Choroid plexus epithelial cell (primary cell): ENCODE measurements at places on chromosomes 2 and 18.

GRCh38 chr2:38465789-38466127 is 88.7 kb upstream of the ATL2 start:
- DNase-seq = peak; percentile 46

- DNase-seq = no peak
These were observed 49.7 kb upstream of the ZNF397 start for GRCh38 chr18:35190948-35191697.

DNA sequence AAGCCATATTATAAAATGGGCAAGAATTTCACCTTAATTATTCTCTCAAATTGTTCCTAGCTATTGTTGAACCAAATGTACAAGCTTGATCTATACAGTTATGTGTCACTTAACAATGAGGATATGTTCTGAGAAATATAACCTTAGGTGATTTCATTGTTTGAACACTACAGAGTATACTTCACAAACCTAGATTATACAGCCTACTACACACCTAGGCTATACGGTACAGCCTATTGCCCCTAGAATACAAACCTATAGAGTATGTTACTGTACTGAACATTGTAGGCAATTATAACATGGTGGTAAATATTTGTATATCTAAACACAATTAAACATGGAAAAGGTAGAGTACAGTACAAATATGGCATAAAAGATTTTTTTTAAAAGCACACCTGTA is 42.9 kb upstream of the MMADHC start:
- DNase-seq = no peak

GRCh38 chr2:225867071-225867470 is 467.6 kb downstream of the NYAP2 start:
- peak; percentile 8 for DNase-seq

GRCh38 chr18:51211552-51211951 is 14.1 kb upstream of the MEX3C start:
- DNase-seq = peak; percentile 90

DNA sequence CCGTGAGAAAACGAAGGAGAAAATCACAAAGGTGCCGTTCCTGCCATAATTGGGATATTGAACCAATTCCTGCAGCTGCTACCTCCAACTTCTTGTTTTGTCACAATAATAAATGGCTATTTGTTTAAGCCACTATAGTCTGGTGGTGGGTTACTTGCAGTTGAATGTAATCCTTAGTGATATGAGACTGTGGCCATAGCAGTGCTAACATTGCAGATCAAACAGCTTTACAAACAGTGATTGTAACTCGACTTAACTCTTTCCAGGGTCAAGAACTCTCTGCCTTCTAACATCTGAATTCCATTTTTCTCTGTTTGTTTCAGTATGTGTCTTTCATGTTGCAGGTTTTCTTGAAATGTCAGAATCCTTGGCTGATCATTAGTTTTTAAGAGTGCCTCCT is 24.7 kb upstream of the HNRNPLL start:
- DNase-seq = no peak

DNA sequence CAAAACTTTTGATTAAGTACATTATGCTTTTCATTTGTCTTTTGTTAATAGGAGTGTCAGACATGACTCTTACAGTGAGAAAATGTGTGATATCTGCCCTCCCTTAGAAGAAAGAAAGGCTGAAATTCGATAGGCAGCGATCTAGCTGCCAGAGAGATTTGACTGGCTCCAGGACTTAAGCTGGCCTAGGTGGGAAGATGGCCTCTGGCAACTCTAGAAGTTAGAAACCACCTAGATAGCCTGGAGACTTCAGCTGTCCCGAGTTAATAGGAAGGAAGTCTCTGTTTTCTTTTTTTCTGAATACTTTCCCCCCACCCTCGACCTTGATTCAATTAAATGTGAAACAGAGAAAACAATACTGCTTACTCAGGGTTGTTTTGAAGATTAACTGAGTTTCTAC is 1194.7 kb upstream of the CRIM1 start:
- no peak for DNase-seq

DNA sequence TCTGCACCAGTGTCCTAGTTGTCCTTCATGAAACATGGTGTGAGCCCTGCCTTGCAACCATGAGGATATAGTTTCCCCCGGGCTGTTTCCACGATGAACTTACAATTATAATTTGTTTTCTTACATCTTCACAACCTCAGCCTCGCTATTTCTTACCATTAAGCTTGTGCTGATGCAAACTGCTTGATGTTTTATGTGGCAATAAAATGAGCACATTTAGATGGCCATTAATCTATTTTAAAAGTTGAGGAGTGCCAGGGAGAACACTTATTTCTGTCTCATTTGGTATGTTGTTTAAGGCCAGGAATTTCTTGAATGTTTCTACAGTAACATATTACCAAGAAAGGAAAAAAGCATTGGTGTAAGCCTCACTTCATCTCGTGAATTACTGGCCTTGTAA is 214.5 kb upstream of the SLC8A1 start:
- DNase-seq = no peak

DNA sequence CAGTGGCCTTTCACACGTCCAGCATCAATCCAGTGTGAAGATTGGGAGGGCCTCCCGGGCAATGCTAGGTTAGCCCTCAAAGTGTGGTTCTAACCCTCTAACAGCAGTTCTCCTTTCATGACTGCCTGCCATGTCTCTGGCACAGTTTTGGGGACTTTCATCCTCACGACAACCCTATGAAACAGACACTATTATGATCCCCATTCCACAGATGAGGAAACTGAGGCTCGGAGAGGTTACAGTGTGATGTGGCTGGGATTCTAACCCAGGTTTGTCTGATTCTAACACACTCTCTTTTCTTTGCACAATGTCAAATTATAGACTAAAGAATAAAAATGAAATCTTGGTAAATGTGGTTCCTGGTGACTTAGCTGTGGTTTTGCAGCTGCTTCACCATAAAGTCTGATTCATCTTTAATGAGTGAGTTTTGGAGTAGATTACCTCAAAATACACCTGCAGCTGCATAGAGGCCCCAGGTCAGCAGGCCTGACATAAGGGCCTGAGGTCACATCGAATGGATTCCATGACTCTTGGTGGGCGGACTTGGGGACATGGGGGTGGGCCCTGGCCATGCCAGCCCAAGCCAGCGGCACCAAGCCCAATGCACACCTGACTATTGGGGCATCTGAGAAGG is 214.4 kb downstream of the GLI2 start:
- no peak for DNase-seq

DNA sequence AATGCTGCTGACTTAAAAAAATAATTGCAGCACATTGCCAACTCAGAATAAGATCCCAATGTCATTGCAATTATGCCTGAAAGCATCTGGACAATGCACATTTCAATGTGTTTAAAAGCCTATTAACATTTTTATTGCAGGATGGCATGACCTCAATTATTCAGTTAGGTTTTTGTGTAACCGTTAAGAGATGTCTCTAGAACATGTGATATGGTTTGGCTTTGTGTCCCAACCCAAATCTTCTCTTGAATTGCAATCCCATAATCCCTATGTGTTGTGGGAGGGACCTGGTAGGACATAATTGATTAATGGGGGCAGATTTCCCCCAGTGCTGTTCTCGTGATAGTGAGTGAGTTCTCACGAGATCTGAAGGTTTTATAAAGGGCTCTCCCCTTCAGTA is 43.2 kb upstream of the ZC3H15 start:
- DNase-seq = no peak

GRCh38 chr2:71783815-71784214 is 330.5 kb downstream of the DYSF start:
- DNase-seq = no peak

DNA sequence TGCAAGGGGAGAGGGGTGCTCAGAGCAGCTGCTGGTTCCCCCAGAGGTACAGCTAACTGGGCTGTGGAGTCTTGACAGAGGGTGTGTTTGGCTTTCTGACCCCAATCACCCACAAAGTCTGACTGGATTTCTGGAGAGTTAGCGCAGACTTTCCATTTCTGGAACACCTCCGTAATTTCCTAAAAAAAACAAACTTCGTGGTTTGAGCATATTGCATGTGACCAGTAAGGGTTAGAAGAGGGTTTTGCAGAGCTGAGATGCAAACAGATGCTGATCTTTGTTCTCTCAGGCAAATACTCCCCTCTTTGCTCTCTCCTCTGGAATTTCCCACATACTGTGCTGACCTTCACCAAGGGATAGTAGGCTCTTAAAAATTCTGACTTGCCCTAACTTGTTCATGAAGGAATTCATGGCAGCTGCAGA is 44.5 kb upstream of the TMEM247 start:
- peak; percentile 95 for DNase-seq

DNA sequence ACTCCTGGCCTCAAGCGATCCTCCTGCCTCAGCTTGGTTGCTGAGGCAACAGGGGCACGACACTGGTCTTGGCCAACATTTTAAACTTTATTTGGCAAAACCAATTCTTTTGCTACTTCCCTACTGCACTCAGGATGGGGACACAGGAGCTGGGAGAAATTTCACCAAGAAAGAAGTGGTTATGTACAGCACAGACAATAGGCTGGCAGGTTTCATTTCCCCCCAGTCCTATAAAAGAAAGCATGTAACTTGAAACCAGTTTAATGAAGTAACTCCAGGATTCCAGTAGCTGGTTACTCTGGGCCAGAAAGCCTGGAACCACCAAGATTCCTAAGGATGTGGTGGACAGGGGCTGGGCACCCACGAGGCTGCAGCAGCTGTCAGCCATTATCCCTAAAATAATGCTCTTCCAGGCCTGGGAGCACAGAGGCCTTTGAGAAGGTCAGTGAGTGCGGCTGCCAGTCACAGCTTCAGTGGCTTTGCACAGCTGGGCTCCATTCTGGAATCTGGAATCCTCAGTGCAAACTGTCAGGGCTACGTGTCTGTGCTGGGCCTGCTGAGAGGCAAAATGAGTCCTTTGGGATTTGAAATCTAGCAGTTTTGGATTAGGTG is 142.3 kb upstream of the ITGA6 start:
- DNase-seq = peak; percentile 64

DNA sequence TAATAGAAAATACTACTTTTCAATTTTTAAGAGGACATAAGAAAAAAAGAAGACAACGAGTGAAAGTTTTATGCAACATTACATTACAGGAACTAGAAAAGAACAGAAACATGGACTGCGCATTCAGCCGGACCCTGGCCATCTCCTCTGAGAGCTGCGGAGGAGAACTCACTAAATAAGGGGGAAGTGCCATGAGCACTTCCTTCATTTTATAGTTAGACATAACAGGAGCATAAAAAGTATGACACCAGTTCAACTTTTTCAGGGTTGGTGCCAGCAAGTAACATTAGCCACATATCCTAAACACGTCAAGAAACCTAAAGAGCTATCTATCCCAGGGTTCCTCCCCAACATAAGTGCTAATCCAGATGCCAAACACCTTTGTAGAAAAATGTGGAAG is 78.0 kb upstream of the SERTAD2 start:
- no peak for DNase-seq

- no peak for DNase-seq
These were observed 128.9 kb upstream of the ITGB6 start for GRCh38 chr2:160328811-160329527.

DNA sequence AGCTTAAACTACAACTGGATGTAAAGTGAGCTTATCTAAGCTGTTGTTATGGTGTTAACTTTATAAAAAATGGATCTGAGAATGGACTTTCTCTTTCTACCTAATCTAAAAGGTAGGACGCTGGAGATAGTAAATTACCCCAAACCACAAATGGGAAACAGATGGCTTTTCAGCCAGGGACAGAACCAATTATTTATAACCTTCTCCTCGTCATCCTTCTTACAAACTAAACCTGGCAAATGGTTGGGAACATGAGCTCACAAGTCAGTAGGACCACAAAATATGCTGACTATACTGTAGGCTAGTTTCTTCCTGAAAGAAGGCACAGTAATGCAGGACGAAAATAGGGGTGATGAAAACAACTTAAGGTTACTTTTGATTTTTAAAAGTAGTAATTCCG is 32.7 kb upstream of the ZDBF2 start:
- no peak for DNase-seq

DNA sequence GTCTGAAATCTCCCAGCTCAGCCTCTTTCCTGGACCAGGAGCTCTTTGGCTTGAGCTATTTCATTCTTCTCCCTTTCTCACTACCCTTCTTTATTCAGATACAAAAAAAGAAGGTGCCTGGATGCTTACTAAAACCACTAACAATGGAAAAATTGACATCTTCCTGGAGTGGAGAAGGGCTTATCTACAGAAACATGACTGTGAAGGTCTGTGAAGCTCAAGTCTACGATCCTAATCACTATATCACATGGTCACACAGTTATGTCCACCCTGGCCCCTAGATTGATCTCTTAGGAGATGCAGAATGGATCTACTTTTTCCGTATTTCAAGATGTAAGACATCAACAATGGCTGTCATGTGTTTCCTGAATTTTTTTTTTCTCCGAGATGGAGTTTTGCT is 5.7 kb upstream of the KRCC1 start:
- DNase-seq = no peak

DNA sequence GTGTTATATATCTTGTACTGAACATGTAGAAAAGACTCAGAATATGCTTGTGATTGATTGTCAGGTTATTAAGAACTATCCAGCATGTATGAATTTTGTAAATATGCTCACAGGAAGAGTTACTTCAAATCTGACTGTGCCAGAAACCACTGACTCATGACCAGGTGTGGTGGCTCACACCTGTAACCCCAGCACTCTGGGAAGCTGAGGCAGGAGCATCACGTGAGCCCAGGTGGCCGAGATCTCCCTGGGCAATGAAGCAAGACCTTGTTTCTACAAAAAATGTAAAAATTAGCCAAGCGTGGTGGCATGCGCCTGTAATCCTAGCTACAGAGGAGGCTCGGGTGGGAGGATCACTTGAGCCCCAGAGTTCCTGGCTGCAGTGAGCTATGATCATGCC is 126.6 kb downstream of the COMMD1 start:
- DNase-seq = no peak

- DNase-seq = no peak
These were observed 70.7 kb downstream of the RBM43 start for GRCh38 chr2:151191001-151191400.

DNA sequence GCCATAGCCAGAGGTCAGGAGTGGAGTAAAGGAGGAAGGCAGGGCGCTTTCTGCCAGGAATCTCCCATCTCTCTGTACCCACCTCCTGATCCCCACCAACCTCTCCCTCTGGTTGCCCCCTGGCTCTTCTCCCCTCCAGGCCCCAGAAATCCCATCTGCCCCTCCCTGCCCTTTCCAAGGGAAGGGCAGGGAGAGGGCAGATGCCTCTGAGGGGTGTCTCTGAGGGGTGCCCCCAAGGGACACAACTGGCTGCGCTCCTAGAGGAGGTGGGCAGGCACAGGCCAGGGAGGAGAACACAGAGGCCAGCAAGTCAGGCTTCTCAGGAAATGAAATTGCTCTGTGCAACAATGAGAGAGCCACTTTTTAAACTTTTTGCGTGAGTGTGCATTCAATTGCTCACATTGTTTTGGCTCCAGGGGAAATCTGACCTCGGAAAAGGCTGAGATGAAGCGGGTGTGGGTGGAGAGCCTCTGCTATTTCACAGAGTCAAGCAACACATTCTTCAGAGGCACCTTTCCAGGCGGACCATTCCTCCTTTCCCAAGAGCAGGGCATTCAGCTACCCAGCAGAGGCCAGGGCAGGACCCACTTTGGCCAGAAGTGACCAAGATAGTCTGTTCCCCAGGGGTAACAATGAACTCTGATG is 125.5 kb downstream of the SMAD7 start:
- peak; percentile 59 for DNase-seq
